Midbrain (tissue), 1 donor: ENCODE measurements at places on chromosomes 4 and X.

DNA sequence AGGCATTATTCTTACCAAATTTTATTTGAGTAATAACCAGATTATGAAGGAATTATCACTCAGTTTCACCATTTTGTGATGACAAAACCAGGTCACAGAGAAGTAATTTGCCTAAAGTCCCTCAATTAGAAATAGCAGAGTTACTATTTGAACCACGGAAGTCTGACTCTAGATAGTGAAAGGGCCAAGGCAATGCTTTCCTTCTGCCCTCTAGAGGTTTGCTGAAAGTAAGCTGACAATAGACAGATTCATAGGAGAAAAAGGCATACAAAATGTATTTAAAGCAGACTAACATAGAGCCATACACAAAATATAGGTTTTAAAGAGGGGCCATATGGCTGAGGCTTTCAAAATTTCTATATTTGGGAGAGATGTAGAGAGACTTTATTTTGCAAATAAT, 43.1 kb downstream of the CXXC4 start:
- peak; percentile 65 for DNase-seq

GRCh38 chrX:132235488-132235887, 16.2 kb upstream of the RAP2C start:
- DNase-seq = no peak

GRCh38 chr4:25814301-25815136, 48.3 kb downstream of the SEL1L3 start:
- DNase-seq = peak; percentile 53

- DNase-seq = no peak
Observed at GRCh38 chr4:101280866-101281600, 66.3 kb downstream of the PPP3CA start.

DNA sequence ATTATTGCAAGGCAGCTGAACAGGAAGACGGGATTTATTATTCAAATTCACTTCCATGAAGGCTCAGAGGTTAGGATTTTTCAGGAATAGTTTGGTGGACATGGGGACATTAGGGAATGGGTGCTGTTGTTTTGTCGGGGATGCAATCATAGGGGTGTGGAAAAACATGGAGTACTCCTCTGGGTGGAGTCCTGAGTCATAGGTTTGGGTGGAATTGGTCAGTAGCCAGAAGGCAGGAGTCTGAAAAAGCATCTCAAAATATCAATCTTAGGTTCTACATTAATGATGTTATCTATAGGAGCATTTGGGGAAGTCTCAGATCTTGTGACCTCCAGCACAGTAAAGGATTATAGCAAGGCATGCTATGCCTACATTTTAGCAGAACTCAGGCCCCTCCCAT, 14.5 kb upstream of the ETNPPL start:
- DNase-seq = no peak

DNA sequence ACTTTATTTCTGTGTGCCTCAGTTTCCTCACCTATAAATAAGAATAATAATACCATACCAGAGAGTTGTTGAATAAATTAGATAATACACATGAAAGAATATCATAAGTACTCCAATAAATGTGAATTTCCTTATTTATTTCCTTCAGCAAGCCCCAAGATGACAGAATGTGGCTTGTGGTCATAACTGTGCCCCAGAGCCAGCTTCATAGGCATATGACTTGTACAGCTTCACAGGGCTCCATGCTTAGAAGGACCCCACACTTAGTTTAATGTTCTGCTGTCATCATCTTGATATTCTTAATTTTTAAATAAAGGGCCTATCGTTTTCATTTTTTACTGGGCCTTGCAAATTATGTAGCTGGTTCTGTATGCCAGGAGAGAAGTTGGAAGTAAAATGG, 25.3 kb downstream of the VSIG4 start:
- DNase-seq = no peak

- no peak for DNase-seq
Observed at GRCh38 chr4:11470438-11471045, 41.8 kb upstream of the HS3ST1 start.

- no peak for DNase-seq
Observed at GRCh38 chr4:92528541-92528940, 224.8 kb downstream of the GRID2 start.

DNA sequence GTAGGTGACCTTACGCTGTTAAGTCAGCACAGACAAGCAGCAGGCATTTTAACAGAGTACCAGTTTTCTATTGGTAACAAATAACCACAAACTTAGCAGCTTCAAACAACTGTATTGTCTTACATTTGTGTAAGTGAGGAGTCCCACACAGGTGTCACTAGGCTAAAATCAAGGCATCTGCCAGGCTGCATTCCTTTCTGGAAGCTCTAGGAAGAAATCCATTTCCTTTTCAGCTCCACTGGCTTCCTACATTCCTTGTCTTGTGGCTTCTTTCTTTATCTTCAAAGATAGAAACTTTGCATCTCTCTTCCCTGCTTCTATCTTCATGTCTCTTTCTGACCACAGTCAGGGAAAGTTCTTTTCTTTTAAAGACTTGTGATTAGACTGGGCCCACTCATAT, 139.9 kb downstream of the TMEM144 start:
- no peak for DNase-seq

DNA sequence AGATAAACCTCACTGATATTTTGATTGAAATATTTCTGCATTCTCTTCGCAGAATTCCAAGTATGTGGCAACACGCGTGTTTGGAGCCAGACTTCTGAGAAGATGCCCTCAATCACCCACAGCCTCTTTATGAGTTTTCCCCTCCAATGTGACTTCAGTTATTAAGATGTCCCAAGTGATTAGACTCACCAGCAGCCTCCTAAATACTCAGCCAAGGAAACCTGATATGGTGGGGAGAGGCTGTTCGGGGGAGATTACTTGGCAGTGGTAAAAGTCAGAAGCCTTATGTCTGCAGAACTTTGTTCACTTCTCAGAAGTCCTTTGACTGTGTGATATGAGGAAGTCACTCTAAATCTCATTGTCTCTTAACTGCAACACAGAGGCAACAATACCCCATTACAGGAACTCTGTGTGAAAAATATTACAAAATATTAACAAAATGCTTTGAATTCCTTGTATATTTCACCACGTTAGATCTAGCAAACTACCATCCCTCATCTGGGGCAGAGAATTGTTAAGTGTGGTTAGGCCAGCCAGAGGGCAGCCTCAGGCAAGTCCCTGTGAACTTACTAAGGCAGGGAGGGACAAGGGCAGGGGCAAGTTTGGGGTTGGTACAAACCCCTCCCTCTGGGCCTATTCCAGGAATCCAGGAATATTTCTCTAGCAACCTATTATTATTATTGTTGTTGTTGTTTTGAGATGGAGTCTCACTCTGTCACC, 151.4 kb upstream of the USP9X start:
- no peak for DNase-seq
